ENCODE measurements at places on chromosomes 3 and 15.
A peak's percentile ranks its signal among the peaks of the same experiment; 100 is the strongest.

- DNase-seq: no peak
Measured at GRCh38 chr3:106204160-106204868, 335.5 kb upstream of the CBLB start.

GRCh38 chr3:142975316-142975995 lies 12.0 kb upstream of the PAQR9 start:
- no peak for DNase-seq

DNA sequence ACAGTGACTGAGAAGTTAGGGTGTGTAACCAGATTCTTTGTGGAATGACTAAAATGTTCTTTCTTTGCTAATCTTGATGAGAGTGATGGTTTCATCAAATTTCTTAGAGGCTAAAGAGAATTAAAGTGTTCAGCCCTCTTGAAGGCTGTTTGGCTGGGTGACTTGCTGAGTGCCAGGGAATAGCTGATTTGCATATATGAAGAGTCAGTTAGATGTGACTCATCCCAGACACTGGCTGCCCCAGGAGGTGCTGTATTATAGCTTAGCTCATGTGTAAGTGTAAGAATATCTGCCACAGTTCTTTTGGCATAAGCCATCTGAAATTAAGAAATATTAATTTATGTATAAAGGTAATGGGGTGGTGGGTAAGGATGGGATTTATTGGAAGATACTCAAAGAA lies 535.1 kb downstream of the NLGN1 start:
- DNase-seq: peak; percentile 46

- DNase-seq: no peak
Measured at GRCh38 chr15:100757661-100758060, 122.0 kb upstream of the ALDH1A3 start.

- no peak for DNase-seq
Measured at GRCh38 chr3:39376959-39377634, 6.1 kb upstream of the SLC25A38 start.

- DNase-seq: no peak
Measured at GRCh38 chr3:188197388-188197847, 43.5 kb downstream of the LPP start.

GRCh38 chr3:37906734-37907282 lies 45.1 kb downstream of the CTDSPL start:
- DNase-seq: no peak

GRCh38 chr15:68465861-68466560 lies 34.0 kb upstream of the ITGA11 start:
- DNase-seq: no peak

GRCh38 chr3:106386050-106386449 lies 517.2 kb upstream of the CBLB start:
- DNase-seq: no peak

DNA sequence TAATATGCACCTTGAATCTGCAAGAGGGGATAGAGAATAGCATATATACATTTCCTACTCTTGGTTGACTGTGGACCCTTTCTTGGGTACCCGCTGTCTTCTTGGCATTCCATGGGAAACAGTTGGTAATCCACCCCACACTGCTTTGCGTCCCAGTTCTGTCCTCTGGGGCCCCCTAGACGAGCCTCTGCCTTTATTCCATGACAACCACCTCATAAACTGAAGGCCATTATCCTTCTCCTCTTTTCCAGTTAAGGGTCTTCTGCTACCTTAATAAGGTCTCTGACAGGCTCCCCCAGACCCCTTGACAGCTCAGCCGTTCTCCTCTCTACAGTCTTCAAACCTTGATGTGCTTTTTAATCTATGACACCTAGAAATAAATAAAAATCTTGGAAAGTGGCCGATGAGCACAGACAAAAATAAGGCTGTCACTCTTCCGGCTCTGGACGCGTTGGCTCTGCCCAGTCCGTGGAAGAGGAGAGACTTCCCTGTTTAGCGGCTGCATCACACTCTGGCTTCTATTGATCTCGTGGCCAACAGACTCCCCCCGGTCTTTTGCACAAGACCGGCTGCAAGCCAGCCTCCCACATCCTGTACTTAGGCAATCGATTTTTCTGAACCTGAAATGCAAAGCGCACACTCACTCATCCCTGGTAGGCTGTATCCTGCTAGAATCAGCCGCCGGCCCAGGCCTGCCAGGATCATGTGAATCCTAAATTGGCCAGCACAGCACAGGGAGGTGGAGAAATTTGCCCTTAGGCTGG lies 251.0 kb upstream of the TLE3 start:
- no peak for DNase-seq

DNA sequence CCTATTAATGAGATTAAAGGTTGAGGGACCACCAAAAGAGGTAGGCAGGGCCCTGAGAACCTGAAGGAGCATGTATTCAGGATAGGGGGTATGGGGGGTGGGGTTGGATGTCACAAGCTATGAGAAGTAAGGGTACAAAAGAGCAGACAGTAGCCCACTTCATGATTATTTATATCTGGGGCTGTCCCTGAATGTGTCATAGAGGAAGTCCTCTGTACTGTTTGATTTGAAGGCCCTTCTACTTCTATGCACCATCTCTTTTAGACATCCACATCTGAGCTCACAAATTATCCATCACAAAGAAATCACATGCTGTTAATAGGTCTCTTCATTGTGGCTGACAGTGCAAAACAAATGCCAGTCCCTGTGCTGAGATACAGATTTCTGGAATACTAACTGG lies 68.6 kb downstream of the FHIT start:
- DNase-seq: no peak

GRCh38 chr15:96324192-96324895 lies 6.2 kb upstream of the NR2F2 start:
- no peak for DNase-seq

DNA sequence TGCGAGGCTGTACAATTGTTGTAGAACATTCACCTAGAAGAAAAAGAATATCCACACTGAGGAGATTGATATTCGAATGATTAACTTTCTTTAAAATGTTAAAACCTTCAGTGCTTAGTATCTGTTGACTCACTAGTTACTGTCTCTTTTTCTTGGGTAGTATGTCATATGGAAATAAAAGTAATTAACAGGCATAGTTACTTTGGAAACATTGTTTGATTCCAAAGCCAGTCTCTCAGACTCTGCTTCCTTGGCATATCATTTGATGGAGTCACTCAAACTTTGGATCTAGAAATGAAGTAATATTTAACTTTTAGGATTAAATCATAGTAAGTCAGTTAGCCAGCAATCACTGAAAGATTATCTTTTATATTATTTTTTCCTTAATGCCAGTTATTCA lies 63.4 kb downstream of the MAP2K5 start:
- DNase-seq: no peak

DNA sequence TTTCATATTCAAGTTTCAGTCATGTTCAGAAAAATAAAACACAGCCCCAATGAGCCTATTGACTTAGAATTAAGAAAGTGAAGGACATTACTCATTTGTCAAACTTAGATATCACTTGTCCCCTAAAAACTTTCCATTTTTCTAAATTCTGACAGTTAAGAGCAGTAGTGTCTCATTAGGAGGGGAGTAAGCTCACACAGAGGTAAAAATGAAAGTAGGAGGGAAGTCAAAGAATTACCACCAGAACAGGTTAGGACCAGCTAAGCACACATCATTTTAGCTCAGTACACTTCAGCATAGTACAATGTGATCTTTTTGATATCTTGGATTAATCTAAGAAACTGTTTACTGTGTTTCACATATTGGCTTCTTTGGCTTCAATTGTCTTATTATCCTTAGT lies 64.3 kb downstream of the OSTN start:
- DNase-seq: no peak

DNA sequence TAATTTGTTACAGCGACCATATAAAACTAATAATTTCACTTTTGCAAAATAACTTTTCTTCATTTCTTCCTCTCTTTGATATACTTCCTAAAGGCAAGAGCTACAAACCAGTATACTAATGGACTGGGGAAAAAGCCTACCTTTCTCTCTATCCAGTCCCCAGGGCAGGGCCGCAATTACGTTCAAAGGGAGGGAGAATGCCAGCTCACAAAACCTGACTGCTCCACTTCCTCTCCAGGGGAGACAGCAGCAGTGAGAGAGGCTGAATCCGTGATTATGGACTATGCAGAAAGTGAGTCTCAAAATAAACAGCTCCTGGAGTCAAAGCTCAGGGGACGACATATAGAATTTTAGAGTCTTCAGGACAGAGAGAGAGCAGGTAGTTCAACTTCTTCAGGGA lies 126.9 kb upstream of the HES1 start:
- no peak for DNase-seq

DNA sequence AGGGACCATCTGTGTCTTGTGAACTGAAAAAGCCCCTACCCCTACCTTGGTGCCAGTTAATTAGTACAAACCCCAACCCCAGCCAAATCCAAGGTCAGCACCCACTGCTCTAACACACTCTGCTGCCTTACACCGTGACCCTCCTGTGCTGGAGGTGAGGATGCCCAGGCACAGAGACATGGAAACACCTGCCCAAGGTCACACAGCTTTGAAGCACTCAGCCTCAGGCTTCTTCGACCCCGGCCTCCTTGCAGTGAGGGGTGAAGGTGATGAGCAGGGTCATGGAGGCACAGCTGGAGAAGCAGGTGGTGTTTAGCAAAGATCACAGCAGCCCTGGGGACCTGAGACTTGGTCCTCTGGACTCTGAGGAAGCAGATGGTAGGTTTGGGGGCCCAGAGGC lies 39.0 kb upstream of the SLC6A6 start:
- DNase-seq: no peak

GRCh38 chr3:192259661-192260060 lies 467.7 kb downstream of the FGF12 start:
- no peak for DNase-seq

DNA sequence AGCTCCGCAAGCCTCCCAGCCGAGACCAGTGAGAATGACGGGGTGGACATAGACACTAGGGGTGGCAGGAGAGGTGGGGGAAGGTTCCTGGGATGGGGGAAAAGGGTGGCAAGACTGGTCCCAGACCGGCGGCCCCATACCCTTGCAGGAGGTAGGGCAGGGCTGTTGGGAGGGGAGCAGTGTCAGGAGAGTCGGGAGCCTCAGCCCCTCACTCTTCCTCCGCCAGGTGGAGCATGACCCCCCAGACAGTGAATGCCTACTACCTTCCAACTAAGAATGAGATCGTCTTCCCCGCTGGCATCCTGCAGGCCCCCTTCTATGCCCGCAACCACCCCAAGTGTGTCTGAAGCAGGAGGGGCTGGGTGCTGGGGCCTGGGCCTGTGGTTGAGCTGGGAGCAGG lies 8.7 kb upstream of the PSMD2 start:
- no peak for DNase-seq

GRCh38 chr3:100264242-100264641 lies 3.5 kb downstream of the TBC1D23 start:
- DNase-seq: no peak

GRCh38 chr3:101124125-101124524 lies 130.9 kb upstream of the ABI3BP start:
- DNase-seq: no peak

- no peak for DNase-seq
Measured at GRCh38 chr3:35867791-35868190, 228.5 kb downstream of the ARPP21 start.

DNA sequence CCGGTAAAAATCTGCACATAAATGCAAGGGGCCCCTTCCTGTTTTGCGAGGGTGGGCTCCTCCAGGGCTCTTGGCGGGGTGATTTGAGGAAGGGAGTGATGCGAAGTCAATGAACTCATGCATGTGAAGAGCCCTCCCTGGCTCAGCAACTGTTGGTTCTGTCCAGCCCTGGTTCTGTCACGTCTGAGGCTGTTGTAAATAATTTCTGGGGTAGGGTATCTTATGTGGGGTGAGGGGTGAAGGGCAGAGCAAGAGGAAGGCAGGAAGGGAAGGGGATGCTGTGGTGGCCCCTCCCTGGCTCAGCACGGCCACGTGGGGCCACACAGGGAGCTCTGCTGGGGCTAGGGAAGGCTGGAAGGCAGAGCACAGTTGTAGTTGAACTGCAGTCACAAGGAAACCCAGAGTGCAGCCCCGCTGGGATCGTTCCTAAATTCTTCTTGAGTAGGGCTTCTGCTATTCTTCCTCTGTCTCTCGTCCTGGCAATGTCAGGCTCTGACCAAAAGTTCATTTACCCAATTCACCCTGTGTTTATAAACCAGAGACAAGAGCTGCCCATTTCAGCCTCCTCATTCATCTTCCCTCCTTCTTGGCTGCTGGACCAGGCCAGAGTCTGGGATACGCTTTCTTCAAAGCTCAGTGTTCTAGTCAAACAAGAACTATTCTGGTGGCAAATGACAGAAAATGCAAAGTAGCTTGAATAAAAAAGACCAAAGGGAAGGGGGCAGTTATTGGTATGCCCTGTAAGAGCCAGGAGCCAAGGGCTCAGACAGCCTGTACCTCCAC lies 14.8 kb upstream of the TOPBP1 start:
- DNase-seq: no peak

DNA sequence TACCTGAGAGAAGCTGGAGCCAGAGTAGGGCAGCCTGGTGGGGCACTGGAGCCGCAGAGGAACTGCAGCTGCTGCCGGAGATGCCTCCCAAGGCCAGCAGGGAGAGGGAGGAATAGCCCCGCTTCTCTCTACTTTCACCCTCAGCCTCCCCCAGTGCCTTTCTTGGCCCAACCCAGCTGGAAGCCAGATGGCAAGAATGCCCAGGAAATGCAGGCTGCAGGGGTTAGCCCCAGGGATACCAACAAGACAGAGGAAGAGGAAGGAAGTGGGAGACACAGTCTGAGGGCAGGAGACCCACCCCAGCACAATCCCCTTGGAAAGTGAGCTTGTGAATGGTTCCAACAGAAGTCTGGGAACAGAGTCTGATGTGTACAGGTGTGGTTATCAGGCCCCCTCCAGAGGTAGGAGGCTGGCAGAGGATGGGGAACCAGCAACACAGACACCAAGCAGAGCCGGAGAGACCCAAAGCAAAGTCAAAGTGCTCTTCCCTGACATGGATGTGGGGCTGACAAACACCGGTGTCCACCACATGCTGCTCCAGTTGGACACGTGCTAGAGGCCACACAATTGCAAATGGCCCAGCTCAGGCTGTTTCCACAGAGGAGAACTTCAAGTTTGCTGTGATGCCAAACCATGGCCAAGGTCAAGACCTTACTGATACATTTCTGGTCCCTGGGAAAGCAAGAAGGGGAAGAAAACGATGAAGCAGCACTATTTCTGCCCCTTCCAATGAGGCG lies 418.8 kb upstream of the PROK2 start:
- DNase-seq: no peak

DNA sequence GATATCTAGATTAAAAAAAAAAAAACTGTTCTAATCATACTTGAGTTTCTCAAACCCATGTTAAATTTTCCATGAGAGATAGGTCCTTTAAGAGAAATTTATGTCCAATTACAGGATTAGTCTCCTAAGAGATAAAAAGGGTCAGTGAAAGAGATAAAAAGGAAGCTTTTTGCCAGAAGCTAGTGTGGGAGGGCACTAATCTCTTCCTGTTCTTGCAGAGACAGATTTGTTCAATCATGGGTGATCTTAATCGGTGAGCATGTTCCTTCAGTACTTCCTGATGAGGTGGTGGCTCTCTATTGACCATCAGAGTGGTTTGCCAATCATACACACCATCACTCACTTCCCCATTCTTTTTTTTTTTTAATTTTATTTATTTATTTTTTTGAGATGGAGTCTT lies 16.9 kb upstream of the LPP start:
- no peak for DNase-seq

GRCh38 chr3:118675305-118675704 lies 359.3 kb downstream of the IGSF11 start:
- no peak for DNase-seq

- no peak for DNase-seq
Measured at GRCh38 chr3:81913886-81914663, 152.6 kb upstream of the GBE1 start.
